ENCODE measurements at places on chromosomes 3 and 15. TPM values are rescaled to one million over a fixed set of nuclear protein-coding genes. Genes with fewer than 3 reads are reported as not detected.

GRCh38 chr3:74315291-74315690 lies 299.2 kb downstream of the CNTN3 start:
- DNase-seq = no peak

GRCh38 chr15:29612096-29612495 lies 210.2 kb downstream of the TJP1 start:
- DNase-seq = no peak

- no peak for DNase-seq
Measured at GRCh38 chr15:67854358-67854757, 14.5 kb upstream of the RNU6-1 start.

DNA sequence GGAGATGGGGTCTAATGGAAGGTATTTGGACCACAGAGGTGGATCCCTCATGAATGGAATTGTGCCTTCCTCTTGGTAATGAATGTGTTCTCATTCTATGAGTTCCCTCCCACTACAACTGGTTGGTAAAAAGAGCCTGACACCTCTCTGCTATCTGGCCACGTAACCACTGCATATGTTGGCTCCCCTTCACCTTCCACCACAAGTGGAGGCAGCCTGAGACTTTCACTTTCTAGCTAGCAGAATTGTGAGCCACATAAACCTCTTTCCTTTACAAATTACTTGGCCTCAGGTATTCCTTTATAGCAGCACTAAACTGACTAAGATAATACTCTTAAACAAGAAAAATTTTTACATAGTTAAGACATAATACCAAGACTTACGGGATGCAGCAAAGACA lies 155.3 kb downstream of the NR1I2 start:
- DNase-seq = peak; percentile 43

FBXO40 gene
- 0.08 TPM for polyA plus RNA-seq

- DNase-seq = no peak
Measured at GRCh38 chr3:160200353-160200752, 24.9 kb upstream of the C3orf80 start.

- DNase-seq = no peak
Measured at GRCh38 chr3:136106101-136106500, 90.0 kb downstream of the MSL2 start.

CCR4 gene
- polyA plus RNA-seq = 9.9 TPM

- no peak for DNase-seq
Measured at GRCh38 chr3:98901119-98901391, 440 bp downstream of the DCBLD2 start.

SH2D7 gene
- not detected for polyA plus RNA-seq
